ENCODE measurements at places on chromosomes 12 and 14.

GRCh38 chr14:68624541-68625220 lies 168.2 kb downstream of the ZFP36L1 start:
- no peak for DNase-seq

DNA sequence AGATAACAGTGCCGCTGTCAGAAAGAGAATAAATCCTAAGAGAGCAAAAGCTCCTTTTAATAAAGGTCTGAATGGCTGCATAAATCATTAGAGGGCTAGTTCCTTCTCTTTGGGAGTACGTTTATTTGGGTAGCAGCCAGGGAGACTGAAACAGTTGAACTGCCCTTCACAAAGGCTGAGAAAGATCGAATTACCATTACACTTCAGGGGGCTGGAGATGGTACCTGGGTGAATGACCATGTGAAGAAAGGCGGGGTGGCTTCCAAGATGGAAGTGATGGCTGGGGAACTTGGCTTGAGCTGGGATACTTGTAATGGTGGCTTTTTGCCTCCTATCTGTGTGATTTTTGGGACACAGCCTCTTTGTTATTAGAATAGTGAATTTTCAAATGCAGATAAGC lies 1.7 kb upstream of the FGD4 start:
- DNase-seq = peak; percentile 9

DNA sequence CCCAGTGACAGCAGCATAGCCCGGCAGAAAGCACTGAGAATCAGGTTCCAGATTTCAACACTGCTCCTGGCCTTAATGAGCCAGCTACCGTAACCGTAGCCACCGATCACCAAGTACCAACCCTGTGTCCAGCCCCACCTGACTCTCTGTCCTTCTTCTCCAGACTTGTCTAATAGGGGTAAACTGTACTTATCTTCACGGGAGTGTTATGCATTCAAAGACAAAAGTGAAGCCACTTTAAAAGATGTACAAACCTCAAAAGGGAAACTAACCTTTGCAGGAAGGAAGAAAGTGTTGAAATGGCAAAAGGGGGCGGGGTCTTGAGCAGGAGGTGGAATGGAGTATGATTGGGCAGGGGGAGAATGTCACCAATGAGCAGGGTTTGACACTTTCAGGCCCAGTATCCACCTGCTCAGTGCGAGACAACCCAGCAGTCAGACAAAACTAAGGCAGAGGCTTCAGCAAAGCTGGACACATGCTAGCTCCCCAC lies 226.1 kb downstream of the CHST11 start:
- DNase-seq = no peak

DNA sequence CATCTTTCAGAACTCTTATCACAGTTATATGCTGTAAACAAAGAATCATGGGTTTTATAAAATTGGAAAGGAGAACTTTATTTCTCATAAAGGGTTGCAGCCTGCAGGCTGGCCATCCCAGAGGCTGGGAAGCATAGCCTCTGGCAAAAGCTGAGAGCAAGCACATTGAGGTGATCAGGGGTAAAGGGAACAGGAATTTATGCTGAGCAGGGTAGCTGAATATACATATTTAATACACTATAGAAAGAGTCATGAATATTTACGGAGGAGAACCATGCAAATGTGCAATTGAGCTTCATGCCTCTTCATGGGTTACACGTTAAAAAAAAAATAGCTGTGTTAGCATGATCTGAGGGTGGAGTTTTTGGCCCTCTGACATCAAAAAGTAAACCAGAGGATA lies 653.3 kb downstream of the NRXN3 start:
- DNase-seq = no peak

DNA sequence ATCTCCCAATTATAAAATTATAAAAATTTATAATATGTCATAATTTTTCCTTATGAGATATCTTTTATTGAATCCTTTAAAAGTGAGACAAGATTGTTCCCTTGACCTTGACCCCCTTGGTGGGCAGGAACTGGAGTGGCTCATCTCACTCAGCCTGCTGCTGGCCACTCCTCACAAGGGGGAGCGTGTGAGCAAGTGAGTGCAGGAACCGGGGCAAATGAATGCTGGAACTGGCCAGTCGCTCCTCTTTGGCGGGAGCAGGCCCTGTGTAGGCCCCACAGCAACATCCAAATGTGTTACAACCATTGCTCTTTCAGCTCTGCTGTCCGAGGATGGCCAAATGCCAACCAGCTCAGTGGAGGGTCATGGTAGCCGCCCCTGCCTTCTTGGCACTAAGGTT lies 178.8 kb downstream of the ETNK1 start:
- DNase-seq = no peak

GRCh38 chr14:101201535-101202151 lies 298.1 kb upstream of the RTL1 start:
- DNase-seq = no peak

DNA sequence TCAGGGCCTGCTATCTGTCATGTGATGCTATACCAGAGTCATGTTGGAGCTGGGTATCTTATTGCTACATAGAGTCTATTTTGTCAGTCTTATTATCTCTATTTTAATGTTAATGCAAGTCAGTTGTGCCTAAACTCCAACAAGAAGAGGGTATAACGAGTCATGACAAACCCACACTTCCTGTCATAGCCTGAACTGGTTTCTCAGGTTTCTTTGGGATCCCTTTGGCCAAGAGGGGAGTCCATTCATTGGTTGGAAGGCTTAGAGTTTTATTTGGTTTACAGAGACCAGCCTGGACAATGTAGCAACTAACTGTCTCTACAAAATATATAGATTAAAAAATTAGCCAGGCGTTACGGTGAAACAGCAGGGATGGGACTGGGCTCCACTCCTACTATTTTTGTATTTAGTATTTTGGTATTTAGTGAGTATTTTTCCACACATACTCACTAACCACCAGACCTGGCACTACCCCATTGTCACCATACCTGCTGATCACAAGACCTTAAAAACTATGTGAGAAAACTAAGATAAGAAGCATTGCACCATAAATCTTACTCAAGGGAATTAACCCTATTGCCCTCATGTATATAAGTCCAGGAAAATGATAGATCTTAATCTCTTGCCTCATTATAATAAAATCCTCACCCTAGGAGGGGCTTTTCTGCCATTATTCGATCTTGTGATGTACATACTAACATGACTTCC lies 387.5 kb downstream of the IPO8 start:
- DNase-seq = no peak

DNA sequence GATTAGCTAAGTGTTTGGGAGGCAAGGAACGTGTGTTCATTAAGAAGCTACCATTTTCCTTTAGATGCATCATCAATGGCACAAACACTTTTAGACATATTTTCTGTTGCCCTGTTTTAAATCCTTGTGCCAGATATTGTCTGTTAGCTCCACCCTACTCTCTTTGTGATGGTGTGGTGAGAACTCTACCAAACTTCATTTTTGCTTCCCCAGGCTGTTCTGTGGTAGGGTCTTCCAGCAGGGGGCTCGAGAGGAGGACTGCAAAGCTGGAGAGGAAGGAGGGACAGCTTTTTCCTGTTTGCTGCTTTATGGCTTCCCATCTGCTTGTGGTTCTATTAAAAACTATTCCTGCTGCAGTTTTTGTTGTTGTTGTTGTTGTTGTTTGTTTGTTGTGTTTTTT lies 23.8 kb upstream of the STRAP start:
- DNase-seq = no peak

- no peak for DNase-seq
Observed at GRCh38 chr14:26663506-26663905, 65.7 kb upstream of the NOVA1 start.

DNA sequence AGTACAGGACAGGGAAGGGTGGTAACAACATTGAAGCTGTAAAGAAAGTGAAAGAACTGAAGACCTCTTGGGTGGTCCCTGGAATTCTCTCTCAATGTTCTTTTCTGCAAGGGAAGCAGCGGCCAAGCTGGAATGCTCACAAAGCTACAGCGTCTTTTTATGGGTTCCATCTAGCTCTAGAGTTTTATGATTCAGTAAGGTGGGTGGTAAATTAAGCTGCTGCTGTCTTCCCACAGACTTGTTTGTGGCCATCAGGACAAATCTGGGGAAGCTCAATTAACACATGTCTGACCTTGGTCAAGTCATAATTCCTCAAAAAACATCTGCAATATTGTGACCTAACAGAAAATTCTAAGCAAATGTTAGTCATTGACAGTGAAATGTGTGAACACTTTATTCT lies 139.1 kb downstream of the MED13L start:
- no peak for DNase-seq

- no peak for DNase-seq
Observed at GRCh38 chr14:20755037-20755436, 9.3 kb downstream of the EDDM3A start.

GRCh38 chr12:51188359-51189051 lies 15.6 kb upstream of the TFCP2 start:
- DNase-seq = no peak

GRCh38 chr14:105085766-105086165 lies 20.5 kb upstream of the GPR132 start:
- no peak for DNase-seq

- no peak for DNase-seq
Observed at GRCh38 chr14:95395098-95395737, 75.5 kb upstream of the CLMN start.

GRCh38 chr12:9113296-9113986 lies 2.3 kb downstream of the A2M start:
- no peak for DNase-seq

DNA sequence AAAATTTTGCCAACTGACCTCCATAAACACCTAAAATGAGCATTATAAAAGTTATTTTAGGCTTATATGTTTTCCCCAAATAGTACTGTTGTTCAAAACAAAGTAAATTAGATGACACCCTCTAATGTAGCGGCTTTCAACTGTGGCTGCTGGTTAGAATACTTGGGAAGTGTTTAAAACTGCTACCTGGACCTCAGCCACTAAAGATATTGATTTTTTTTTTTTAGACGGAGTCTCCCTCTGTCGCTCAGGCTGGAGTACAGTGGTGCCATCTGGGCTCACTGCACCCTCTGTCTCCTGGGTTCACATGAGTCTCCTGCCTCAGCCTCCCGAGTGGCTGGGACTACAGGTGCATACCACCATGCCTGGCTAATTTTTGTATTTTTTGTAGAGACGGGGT lies 16.2 kb downstream of the PRORP start:
- DNase-seq = no peak
